ENCODE measurements at places on chromosomes 2 and 18.

- no peak for DNase-seq
Measured at GRCh38 chr2:75580606-75581005, 19.9 kb upstream of the EVA1A start.

DNA sequence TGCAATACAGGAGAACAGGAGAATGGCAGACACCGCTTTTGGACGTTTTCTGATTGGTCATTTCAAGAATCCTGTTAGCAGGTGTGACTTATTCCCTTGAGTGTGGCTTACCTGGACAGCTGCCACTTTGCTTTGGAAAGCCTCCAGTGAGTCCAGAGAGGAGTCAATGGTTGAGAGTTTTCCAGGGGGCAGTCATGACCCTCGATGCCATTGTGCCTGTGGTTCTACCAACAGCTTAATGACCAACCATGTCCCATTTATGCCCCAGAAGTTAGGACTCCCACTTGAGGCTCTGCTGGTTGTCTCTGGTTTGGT, 12.4 kb downstream of the IGFBP2 start:
- DNase-seq, result no peak

GRCh38 chr2:73286134-73286655, 1.9 kb upstream of the FBXO41 start:
- no peak for DNase-seq

DNA sequence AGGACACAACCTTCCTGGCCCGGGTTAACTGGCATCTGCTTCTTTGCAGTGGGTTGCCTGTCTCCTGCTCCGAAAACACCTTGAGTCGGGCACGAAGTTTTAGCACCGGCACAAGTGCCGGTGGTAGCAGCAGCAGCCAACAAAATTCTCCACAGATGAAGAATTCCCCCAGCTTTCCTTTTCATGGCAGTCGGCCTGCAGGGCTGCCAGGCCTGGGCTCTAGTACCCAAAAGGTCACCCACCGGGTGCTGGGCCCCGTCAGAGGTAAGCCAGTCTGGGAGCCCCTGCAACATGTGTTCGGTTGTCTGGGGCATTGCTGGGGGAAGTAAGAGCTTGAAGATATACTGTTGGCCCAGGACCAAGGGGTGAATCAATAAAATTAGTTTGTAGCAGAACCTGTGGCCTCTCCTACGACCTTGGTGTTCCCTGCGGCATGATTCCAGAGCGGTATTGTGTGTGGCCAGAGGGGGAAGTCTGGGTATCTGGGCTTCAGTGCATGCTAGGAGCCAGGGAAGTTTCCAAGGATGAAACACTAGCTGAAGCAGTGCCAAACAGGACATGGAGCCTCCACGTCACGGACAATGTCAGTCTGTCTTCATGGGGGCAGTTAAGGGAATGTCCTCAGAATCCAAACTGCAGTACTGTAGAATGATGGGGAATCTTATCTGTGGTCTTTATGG, 7.8 kb downstream of the AGBL5 start:
- no peak for DNase-seq

GRCh38 chr2:15539999-15540398, 21.1 kb downstream of the NBAS start:
- no peak for DNase-seq

DNA sequence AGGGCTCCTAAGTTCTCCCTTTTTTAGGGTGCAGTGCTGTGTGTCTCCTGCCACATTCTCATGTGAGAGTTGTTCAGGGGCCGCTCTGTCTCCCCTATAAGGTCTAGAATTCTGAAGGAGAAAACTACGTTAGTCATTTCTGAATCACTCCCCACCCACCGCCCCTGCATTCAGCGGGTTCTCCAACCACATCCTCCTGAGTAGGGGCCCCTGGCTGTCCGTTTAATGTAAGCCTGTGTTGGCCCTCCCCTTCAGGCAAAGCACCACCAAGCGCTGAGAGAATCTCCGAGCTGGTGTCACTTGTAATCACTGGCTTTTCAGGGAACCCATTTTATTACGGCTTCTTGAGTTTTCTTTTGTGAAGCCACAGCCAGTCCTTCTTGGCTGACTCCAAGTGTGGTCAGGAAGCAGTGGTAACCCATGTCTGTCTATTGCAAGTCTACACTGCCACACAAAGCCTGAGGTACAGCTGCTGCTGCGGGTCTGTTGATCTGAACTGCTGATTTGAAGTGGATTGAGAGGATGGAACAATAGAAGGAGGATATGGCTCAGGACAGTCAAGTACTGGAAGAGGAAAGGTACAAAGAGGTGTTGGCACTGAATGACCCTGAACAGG, 16.9 kb downstream of the LCT start:
- DNase-seq, result no peak

DNA sequence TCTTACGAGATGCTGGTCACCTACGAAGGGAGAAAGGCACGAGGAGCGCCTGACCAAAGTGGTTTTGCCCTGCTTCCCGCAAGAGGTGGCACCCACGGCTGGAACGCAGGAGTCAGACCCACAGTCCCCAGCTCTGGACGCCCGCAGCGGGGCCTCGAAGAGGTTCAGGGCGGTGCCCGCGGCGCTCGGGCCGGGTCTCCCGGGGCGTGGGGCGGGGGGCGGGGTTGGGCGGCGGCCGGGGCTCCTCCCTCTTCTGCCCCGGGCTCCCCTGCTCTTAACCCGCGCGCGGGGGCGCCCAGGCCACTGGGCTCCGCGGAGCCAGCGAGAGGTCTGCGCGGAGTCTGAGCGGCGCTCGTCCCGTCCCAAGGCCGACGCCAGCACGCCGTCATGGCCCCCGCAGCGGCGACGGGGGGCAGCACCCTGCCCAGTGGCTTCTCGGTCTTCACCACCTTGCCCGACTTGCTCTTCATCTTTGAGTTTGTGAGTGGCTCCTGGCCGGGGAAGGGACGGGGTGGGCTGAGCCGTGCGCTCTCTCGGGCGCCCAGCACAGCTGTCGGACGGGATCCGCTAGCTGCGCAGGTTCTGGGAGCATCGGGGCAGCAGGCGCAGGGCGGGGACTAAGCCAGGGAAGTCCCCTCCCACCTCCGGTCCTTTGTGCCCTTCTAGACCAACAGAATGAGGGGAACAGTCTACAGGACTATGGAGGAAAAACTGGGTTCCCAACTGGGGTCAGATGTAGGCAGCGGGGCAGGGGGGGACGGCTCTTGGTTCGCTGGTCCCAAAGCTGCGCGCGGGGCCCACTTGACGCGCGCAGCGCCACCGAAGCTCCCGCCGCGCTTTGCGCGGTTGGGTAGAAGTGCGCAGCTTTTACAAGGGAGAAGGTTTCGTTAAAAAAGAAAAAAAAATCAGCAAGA, at the start of gene MAL:
MAL (plus strand) TSS at position 303 of the 914 bp plus-strand sequence; CDS start at position 388, 85 bp downstream.
- DNase-seq, result no peak

DNA sequence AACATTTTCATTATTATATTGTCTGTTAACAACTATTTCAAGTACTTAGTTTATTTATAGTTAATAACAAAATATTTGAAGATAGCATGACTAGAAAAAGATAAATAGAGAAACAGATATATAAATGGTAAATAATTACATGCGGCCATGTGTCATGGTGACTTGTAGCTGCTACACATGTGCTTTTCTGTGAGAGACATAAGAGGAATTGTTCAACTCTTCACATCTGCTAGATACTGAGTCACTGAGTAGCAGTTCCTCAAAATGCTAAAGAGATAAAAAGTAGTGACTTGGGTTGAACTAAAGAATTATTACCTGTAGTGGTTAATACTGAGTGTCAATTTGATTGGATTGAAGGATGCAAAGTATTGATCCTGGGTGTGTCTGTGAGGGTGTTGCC, 37.5 kb upstream of the SCN9A start:
- DNase-seq, result no peak

DNA sequence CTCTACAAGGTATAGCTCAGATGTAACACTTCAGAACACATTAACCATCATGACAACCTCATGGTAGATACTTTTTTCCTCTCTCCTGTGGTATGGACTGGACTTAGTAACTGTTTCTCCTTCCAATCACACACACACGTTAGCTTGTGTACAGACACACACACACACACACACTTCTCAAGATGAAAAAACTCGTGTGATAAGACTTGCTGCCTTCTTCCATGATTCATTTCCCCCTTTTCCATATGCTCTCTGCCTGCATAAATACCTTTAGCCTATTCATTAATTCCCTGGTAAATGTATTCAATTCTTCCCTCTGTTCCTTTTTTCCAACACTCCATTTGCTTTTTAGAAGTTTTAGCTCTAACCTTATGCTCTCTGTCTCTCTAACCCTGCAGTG, 118.9 kb upstream of the TANK start:
- DNase-seq, result no peak

GRCh38 chr2:9300829-9301453, 94.3 kb downstream of the ASAP2 start:
- DNase-seq, result no peak

- no peak for DNase-seq
Measured at GRCh38 chr18:77168811-77169311, 36.3 kb upstream of the MBP start.

DNA sequence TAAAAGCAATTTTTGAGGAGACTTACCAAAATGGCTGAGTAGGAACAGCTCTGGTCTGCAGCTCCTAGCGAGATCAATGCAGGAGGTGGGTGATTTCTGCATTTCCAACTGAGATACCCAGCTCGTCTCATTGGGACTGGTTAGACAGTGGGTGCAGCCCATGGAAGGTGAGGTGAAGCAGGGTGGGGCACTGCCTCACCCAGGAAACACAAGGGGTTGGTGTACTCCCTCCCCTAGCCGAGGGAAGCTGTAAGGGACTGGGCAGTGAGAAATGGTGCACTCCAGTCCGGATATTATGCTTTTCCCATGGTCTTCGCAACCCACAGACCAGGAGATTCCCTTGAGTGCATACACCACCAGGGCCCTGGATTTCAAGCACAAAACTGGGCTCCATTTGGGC, 419.0 kb downstream of the NUP35 start:
- no peak for DNase-seq
